NCI-H510A treated with DMSO at 0.1 percent for 48 hours (cell line): ENCODE measurements at places on chromosomes 2 and 18.

GRCh38 chr2:217353591-217353990 is 493.7 kb upstream of the TNP1 start:
- no peak for DNase-seq

- peak; percentile 40 for DNase-seq
Measured at GRCh38 chr2:239255628-239256349, 145.0 kb downstream of the HDAC4 start.

GRCh38 chr2:11790228-11790627 is 43.8 kb downstream of the LPIN1 start:
- no peak for DNase-seq

- DNase-seq = no peak
Measured at GRCh38 chr2:160575368-160575767, 81.8 kb upstream of the RBMS1 start.

DNA sequence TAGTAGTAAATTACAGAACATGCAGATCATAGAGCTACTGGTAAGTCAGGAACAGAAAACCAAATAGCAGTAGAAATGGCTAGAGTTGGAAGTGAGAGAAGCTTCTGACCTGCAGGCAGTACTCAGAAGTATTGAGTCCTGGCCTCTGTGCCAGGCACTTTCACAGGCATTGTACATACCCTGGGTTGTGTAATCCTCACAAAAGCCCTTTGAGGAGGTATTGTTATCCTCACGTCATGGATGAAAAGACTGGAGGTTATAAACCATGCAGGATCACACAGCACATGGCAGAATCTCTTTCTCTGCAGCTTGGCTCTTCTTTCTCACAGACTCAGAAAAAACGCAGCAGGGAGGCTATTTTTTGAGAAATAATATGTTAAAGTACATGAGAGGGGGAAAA is 789.3 kb upstream of the FAM98A start:
- no peak for DNase-seq

DNA sequence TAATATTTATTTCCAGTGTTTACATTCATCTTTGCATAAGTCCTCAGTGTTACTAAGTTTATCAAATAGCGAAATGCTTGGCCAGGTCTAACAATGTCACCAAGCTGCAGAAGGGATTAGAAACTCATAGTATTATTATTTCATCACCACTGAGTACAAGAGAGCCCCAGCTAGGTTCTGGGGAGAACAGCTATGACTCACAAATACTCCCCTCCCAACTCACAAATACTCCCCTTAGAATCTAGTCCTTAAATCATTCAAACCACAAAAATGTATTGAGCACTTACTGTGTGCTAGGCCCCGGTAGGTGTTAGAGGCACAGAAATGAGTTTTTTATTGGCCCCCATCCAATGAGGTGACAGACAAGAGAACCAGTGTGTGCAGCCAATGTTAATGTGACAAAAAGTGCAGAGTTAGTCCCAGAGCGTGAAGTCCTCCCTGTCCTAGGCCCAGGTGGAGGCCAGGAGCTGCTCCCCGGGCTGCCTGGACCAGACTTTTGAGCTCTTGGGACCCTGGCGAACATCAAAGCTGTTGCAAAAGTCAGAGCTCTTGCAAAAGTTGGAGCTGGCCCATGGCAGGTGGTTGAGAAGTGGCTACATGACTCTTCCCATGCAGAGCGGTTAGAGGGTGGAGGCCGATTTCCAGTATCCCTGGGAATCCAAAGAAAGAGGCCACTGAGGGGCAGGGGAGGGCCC is 9.8 kb downstream of the STEAP3 start:
- DNase-seq = no peak

DNA sequence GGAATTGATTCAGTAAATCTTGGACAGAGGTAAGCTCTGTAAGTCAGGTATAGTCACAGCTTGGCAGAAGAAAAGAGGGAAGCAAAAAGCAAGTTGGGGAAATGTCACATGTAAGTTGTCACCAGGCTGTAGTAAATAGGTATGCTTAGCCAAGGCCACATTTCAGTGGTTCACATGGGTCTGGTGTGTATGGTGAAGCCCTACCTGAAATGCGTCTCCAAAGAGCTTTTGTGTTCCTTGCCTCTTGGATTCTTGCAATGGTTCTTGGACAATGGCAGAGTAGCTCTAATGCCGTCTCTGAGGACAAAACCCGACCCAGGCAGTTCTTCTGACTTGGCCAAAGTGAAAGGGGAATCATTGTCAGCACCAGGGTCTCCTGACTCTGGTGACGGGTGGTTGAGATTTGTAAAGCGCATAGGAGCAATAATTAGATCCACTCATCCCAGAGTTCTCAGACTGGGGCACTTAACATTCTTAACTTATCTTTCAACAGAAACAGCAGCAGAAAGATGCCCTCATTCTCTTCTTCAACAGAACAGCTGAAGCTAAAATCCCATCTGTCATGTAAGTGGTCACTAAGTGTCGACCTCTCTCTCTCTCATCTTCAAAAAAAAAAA is 34.4 kb upstream of the RPL37A start:
- no peak for DNase-seq

GRCh38 chr2:26812731-26813130 is 26.9 kb downstream of the CENPA start:
- no peak for DNase-seq

- no peak for DNase-seq
Measured at GRCh38 chr2:233007739-233008138, 5.3 kb downstream of the NGEF start.

GRCh38 chr2:138502255-138503086 is 901 bp downstream of the SPOPL start:
- peak; percentile 51 for DNase-seq

DNA sequence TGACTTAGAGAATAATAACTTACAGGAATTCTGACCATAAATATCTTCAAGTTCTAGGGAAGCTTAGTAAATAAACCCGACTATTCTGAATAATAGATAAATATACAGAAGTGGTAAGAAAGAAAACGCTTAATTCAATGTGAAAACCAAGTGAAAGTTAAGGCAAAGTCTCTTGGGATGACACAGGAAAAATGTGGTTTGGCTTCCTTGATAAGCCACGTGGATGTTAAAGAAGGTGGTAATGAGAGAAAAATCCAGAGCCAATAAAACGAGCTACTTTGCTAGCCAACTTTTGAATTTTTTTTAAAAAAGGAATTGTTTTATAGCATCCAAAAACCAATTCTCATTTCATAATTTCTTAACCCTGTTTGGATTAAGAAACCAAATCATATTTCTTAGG is 166.2 kb upstream of the VRK2 start:
- DNase-seq = no peak

DNA sequence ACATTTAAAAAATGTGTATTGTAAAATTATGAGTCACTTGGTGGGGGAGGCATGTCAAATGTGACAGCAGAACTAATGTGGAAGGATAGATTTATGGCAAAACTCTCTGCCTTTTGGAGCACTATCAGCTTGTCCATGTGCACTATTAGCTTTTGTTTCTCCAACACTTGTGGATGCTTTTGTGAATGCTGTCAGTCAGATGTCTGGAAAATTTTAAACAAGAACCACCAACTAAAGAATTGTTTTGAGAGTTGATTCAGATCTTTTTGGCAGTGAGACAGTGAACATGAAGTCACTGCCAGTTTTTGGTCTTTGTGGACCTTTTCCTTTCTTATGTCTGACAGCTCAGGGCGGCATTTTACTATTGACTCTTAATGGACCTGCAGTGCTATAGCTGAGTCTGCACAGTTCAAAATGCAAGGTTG is 72.4 kb downstream of the KIAA1328 start:
- DNase-seq = no peak

DNA sequence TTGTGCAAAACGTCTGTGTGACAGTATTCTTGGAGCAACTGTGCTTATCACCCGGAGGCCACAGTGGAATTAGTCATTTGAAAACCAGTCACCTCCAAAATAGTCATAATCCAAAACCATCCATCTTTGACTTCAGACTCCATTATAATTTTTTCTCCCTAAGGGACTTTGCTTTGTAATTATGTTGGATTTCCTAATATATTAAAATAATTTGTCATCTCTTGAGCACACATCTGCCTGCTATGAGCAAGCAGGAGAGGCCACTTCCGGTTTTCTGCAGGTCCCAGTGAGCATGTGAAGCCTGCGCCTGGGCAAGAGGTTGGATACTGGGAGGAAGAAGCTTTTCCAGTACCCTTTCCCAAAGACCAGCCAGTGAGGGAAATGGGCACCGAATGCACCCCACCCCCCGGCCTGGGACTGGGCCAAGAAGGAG is 57.7 kb downstream of the ODC1 start:
- no peak for DNase-seq

GRCh38 chr2:54639609-54640008 is 83.9 kb upstream of the EML6 start:
- DNase-seq = no peak

DNA sequence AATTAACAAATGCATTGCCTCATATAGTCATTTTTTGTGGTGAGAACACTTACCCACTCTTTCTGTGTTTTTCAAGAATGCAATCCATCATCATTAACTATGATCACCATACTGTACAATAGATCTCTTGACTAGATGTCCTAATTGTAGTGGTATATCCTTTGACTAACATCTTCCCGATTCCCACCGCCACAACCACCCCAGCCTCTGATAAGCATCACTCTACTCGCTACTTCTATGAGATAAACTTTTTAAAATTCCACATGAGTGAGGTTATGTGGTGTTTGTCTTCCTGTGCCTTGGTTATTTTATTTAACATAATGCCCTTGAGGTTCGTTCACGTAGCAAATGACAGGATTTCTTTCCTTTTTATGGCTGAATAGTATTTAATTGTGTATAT is 6.6 kb downstream of the VWA3B start:
- DNase-seq = no peak

DNA sequence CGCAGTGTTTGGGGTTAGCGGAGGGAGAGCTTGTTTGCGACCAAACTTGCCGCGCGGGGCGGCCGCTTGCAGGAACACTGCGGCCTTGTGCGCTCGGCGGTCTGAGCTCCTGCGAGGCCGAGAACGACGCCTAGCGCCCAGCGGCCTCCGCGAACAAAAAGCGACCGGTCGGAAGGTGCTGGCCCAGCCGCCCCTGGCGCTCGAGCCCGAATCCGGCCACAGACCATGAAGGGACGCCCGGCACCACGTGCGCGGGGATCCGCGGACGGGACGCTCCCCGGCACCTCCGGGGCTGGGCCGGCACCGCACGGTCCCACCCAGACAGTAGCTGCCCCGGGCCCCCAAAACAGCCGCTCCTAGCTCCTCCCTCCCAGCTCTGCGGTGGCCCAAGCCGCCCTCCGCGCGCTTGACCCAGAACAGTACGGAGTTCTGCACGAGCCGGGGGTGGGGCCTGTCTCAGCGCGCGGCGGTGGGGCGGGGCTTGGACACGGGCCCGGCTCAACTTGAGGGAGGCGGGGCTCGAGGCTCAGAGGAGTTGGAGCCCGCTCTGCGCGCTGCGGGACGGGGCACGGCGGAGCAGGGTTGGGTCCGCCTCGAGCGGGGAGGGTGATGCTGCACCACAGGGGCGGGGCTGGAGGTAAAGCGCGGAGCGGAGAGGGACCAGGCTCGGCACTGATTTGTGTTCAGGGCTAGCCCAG is 664 bp upstream of the IMPA2 start:
- peak; percentile 87 for DNase-seq

GRCh38 chr2:168517816-168518215 is 61.7 kb downstream of the CERS6 start:
- DNase-seq = no peak

- no peak for DNase-seq
Measured at GRCh38 chr2:126826491-126826890, 72.2 kb upstream of the TEX51 start.

DNA sequence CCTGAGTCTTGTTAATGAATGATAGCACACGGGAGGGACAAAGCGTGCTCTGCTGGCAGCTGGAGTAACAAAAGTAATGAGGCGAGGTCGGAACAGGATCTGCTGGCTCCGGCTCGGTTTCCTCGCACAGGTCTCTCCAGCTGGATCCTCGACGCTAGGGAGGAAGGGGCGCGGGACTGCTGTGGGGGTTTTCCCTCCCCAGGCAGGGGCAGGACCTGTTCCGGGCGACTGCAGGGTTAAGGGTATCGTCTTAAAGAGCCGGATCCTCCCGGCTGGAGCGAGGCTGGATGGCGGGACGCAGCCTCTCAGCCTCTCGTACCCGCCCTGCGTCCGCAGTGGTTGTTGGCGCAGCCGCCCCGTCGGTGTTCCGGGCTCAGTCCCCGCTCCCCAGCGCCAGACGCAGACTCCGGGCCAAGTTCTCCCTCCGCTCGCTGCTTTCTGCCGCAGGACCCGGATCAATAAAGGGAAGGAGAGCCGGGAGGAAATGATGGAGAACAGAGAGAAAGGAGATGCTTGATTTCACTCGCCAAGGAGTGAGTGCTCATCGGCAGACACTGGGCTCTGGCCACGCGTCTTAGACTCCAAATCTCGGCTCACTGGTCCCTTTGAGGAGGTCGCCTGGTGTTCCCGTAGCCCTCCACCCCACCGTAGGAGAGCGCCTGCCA is 1.1 kb upstream of the LIPG start:
- peak; percentile 28 for DNase-seq

- DNase-seq = peak; percentile 57
Measured at GRCh38 chr2:120741571-120742561, 6.2 kb downstream of the GLI2 start.

DNA sequence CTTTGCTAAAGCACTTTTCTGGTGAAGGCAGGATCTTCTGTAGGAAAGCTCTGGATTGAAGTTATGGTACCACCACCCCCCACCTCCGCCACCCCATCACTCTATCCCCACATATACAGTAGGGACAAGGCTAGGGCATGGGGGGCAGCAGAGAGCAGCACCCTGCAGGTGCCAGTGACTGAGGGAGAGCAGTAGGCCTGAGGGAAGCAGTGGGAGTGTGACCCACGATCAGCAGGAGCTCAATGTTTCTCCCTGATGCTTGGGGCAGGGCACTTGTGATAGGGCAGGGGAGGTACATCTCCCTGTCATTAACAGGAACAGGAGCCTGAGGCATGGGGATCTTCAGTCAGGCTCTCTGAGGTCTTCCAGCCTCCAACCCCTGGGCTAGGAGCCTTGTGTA is 121.6 kb downstream of the ZFP36L2 start:
- DNase-seq = no peak

DNA sequence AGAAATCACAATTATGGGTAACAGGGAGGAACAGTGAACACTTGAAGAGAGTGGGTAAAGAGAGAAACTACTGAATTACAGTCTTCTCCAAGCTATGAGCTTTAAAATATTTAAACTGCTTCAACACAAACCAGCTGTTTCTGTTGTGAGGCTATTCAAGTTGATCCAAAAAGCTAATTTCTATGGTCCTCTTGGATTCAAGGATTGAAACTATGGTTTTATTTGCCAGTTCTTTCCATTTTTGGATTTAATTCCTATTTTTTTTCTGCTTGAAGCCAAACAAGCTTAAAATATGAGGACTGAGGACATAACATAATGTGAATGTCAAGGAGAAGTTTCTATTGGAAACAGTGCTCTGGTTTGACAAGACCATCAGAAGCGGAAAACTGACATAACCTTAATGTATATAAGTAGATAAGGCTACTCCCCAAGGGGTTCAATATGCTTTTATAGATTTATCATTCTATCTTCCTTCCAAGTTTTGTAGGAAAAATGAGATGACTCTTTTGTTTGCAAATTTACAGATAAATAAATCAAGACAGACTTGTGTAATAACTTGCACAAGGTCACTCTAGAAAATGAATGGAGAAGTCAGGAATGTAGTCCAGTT is 60.7 kb upstream of the AQP4 start:
- no peak for DNase-seq
